SK-N-SH (cell line): ENCODE measurements at places on chromosomes 16 and 17. TPM values are rescaled to one million over a fixed set of nuclear protein-coding genes. Genes with fewer than 3 reads are reported as not detected.

The MAP2K6 gene
- polyA plus RNA-seq: 6.5 and 6.7 TPM in 2 replicates

The GRAPL gene
- not detected in 2 replicates for polyA plus RNA-seq

GRCh38 chr17:10198509-10199249 lies at the start of gene GAS7:
GAS7 (minus strand) TSS chr17:10198606.
- DNase-seq: peak; percentile 65

The ZACN gene
- 0.03 TPM in 1 of 2 replicates, not detected in the other for polyA plus RNA-seq

GRCh38 chr16:86142801-86143236 lies 243.9 kb downstream of the IRF8 start:
- no peak for DNase-seq

The MIF4GD gene
- polyA plus RNA-seq: 65.4 and 70.0 TPM in 2 replicates

The CFAP119 gene
- 28.4 and 36.5 TPM in 2 replicates for polyA plus RNA-seq

- no peak for DNase-seq
These were observed 9.9 kb downstream of the SSTR5 start for GRCh38 chr16:1082266-1082951.

The CD300LF gene
- not detected in 2 replicates for polyA plus RNA-seq

The ABCA8 gene
- polyA plus RNA-seq: 2.3 TPM in 2 replicates

The IRX5 gene
- polyA plus RNA-seq: 1.0 and 1.4 TPM in 2 replicates

DNA sequence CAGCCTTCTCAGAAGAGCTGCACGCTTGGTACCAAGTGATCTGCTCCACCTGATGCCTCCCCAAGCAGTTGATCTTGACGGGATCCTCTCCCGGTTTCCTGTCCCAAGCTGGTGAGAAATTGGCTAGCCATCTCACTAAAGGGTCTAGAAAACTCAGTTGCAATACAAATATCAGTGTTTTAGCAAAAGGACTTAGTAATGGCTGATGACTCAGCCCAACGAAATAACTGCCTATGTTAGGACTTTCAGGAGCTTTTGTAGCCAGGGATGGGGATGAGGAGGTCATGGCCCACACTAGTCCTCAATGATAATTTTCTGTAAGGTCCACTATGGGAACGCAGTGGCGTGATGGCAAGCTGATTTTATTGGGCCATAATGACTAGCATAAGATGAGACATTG lies 23.3 kb upstream of the ENGASE start:
- DNase-seq: no peak

DNA sequence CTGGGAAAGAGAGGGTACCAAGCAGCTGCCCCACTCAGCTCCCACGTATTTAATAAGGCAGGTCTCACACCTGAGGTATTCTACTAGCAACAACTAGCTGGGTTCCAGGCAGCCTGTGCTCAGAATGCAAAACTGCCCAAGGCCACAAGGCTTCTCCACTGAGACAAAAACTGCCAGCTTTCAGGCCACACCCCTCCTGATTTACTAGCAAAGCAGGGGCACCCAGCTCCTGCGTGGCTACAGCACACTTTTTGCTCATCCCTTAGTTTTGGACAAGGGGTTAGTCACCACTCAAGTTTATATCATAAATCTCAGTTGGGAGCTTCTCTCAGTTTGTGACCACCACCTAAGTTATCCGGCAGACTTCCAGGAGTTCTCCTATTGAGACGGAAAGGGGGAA lies 494.6 kb downstream of the CDH11 start:
- DNase-seq: no peak

GRCh38 chr17:3799181-3799945 lies 1.6 kb downstream of the ITGAE start:
- DNase-seq: no peak

The SGCA gene
- 0.29 TPM in 1 of 2 replicates, not detected in the other for polyA plus RNA-seq

GRCh38 chr16:69607674-69608073 lies 41.9 kb downstream of the NFAT5 start:
- no peak for DNase-seq

DNA sequence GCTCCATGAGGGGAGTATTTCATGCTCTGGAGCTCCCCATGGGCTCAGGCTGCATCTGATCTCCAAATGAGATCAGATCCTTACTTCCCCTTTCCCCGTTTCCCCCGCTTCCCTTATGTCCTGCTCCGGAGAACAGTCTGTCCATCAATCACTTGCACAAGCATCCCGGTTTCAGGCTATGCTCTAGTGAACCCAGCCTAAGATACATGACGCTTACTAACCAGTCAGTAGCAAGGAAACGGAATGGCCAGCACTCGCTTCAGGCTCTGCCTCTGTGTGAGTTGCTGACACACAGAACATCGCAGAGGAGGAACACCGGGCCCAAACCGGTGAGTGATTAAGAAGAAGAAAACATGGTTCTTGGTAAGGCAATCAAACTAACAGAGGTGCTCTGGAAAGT lies 9.4 kb upstream of the ATP5MC1 start:
- no peak for DNase-seq

The ADAD2 gene
- not detected in 2 replicates for polyA plus RNA-seq

- DNase-seq: no peak
These were observed 7.3 kb upstream of the CPHXL start for GRCh38 chr16:75733305-75734211.

The WFDC1 gene
- 0.03 and 0.23 TPM in 2 replicates for polyA plus RNA-seq

GRCh38 chr16:8850279-8850885 lies 18.4 kb downstream of the CARHSP1 start:
- peak; percentile 36 for DNase-seq
